ENCODE measurements at places on chromosomes 13 and 19.
A peak's percentile ranks its signal among the peaks of the same experiment; 100 is the strongest.

- DNase-seq: peak; percentile 89
These were observed 4.4 kb downstream of the FUZ start for GRCh38 chr19:49808711-49809159.

- no peak for DNase-seq
These were observed 532.5 kb downstream of the LMO7 start for GRCh38 chr13:76168661-76169060.

DNA sequence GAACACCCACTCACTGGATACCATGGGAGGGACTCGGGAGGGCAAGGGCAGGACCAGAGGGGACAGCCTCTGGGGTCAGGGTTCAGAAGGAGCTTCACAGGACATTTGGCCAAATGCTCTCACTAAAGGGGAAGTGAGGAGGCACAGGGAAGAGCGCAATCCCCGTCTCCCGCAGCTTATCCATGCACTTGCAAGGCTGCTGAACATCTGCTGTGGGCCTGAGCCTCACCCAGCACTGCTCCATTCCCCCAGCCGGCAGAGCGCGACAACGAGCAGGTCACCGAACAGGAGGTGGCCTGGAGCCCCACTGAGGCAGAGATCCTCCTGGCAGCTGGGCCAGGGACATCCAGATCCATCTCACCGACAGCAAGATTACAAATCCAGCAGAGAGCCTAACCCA, 23.3 kb downstream of the ELAVL1 start:
- no peak for DNase-seq

DNA sequence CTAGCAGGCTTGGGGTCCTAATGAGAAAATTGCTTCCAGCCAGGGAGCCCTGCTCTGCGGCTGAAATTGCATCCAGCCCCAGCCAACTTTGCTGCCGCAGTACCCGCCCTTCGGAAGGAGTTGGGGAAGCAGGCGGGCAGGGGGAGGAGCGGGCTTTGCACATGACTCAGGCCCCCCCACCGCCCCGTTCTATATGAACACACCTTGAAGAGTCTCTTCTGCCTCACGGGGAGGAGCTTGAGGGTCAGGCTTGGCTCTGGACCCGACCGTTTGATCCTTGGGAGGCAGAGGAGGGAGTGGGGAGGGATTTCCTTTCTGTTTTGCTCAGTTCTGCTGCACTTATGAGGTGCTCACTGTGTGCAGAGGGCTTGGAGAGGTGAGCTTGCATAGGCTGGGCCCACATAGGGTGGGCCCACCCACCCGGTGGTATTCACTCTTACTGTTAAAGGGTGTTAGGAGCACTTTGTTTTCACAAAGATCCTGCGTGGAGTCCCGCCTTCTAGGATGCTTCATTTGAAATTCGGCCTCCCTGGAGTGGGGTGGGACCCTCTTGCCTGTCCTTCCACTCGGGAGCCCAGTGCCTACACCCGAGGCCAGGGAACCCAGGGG, 46.5 kb downstream of the LYL1 start:
- DNase-seq: no peak

GRCh38 chr19:2507109-2507508, 31.2 kb downstream of the GADD45B start:
- DNase-seq: no peak

DNA sequence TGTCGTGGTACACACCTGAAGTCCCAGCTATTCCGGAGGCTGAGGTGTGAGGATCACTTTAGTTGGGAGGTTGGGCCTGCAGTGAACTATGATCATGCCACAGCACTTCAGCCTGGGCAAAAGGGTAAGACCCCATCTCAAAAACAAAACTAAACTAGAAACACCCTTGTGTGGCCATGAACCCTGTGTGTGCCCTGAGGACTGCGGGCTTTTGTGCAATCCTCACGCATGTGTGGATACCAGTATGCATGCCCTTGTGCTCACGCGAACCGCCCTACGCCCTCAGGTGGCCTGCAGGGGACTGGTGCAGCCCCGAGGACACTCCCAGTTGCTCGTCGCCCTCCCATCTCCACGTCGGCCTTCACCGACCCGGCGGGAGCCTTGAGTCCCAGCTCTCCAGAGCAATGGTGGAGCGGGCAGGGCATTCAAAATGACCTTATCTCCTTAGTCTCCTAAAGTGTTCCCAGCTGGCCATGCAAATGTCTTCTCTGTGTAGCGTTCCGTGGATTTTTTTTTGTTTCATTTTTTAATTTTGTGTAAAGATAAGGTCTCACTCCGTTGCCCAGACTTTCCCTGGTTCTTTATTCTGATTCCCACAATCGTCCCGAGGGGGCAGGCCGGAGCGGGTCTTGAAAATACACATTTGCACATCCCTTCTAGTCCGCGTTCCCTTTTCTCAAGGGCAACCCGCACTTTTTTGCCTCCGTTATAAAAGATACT, 868 bp upstream of the EGLN2 start:
- peak; percentile 50 for DNase-seq

GRCh38 chr13:103018556-103018955, 47.7 kb downstream of the SLC10A2 start:
- no peak for DNase-seq

DNA sequence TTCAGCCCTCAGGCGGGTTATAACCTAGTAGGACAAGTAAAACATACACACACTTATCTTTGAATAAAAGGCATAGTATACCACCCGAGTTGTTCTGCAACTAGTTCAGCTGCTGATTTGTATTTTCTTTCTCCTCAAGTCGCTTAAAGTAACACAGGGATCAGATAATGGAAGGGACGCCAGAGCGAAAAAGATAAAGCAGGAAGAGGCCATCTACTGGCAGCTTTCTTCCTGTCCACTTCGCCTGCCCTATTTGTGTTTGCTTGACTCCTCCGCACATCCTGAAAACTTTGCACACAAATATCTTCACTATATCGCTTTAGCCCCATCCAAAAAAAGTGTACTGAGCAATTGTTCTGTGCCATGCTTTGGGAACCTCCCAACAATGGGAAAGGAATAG, 238.0 kb upstream of the SOX21 start:
- DNase-seq: no peak

DNA sequence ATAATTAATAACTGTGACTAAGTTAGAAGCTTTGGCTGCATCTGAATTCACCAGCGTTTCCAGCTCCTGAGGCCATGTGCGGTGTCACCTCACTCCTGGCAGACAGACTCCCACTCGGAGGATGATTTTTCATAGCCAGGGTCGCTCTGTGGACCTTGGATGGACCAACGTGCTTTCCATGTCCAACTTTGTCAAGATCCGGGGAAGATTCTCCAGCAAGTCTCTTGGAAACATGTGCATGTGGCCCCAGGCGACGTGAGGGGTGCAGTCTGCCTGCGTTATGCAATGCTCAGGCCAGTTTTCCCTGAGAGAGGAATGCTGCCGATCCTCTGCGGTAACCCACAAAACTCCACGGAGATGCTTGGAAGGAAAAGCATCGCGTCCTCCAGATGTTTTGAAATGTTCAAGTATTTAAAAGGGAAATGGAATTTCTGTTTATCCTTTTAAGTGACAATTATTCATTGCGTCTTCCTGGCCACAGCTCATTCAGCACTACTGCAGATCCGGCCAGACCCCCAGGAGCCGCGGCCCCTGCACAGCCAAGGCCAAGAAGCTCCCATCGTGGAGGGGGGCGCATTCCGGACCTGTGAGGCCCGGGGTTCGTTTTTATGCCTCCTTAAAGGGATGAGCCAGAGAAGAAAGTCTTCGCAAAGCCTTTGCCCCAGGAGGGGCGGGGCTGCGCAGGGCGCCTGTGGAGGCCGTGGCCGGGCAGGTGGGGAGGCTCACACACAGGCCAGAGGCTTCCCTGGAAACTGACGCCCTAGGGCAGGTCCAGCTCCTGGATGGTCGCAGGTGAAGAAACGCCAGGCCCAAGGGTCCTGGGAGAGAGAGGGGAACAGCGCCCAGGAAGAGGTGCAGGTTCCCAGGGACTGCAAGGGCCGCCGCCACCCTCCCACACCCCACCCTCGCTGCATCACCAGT, 46.0 kb downstream of the C13orf46 start:
- no peak for DNase-seq

DNA sequence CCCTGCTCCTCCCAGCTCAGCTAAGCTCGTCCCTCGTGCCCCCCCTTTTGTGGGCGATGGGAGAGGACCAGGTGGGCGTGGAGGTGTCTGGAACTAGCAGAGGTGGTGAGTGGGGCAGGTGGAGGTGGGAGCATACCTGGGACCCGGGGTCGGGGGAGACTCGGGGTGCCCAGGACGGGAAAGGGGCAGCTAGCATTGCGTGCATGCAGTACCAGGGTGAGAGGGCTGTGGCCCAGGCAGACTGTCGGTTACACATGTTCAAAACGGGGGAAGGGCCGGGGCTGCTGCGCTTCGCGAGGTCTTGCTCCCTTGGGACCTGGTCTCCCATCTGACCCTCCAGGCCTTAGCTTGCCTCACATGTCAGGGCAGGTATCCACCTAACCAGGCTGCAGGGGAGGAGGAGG, 9.1 kb downstream of the TLE5 start:
- no peak for DNase-seq

DNA sequence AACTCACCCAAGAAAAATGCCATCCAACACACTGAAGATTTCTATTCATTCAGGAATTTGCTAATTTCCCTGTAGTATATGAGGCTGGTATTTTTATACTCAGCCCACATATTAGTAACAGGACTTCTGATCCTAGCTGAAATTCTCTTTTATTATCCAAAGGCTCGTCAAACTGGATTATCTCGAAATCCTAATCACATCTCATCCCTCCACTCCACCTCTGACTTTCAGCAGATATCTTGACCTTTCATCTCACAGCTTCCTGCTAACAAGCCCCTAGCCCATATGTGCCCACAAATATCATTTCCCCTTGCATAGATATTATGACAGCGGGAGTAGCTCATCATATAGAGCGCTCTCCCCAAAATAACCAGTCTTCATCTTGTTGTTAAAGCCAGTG, 279.7 kb downstream of the FGF14 start:
- no peak for DNase-seq

DNA sequence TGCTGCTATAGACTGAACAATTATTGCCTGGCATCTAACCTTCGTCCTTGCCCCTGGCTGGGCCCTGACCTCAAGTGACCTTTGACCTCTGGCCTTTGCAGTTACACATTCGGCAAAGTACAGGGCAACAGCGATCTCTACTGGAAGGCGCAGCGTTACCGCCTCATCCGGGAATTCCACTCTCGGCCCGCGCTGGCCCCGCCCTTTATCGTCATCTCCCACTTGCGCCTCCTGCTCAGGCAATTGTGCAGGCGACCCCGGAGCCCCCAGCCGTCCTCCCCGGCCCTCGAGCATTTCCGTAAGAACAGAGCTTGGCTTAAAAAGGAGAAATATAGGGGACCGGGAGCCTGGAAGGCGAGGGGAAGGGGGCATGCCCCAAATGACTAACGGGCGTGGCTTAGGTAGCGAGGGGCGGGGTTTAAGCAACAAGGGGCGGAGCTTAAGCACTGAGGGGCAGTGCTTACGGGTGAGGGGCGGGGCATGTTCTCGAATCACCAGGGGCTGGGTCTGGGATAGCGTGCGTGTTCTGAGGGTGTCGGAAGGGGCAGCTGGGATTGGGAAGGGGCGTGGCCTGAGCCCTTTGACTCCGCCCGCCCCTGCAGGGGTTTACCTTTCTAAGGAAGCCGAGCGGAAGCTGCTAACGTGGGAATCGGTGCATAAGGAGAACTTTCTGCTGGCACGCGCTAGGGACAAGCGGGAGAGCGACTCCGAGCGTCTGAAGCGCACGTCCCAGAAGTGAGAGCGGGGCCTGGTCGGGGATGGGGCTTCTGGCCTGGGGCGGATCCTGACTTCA, 52.7 kb downstream of the TRPM4 start:
- DNase-seq: no peak

- DNase-seq: no peak
These were observed 56.6 kb downstream of the COG3 start for GRCh38 chr13:45521297-45521696.

- no peak for DNase-seq
These were observed 53.9 kb downstream of the C13orf46 start for GRCh38 chr13:113919761-113920559.

- no peak for DNase-seq
These were observed 2.0 kb upstream of the CEBPA start for GRCh38 chr19:33304371-33304759.

DNA sequence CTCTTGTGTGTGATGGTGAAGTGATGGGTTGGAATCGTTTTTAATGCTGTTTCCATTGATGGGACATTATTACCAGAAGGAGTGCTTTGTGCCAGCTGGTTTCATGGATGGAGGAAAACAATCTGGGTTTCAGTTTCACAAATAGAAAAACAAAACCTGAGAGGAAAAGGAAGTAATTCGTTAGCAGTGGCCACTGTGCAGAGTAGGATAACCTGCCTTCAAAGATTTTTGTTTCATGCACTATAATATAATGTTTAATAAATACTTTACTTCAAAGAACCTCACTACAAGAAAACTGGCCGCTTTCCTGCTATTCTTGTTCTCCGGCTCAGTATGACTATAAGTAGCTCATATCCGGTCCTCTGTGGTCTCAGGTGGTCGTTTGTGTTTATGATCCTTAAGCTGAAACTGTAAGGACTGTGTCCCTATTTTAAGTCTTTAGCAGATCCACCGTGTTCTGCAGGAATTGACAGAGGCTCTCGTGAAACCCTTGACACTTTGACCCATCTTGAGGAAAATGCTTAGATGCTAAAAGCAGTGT, 104.7 kb downstream of the GGACT start:
- DNase-seq: peak; percentile 29

DNA sequence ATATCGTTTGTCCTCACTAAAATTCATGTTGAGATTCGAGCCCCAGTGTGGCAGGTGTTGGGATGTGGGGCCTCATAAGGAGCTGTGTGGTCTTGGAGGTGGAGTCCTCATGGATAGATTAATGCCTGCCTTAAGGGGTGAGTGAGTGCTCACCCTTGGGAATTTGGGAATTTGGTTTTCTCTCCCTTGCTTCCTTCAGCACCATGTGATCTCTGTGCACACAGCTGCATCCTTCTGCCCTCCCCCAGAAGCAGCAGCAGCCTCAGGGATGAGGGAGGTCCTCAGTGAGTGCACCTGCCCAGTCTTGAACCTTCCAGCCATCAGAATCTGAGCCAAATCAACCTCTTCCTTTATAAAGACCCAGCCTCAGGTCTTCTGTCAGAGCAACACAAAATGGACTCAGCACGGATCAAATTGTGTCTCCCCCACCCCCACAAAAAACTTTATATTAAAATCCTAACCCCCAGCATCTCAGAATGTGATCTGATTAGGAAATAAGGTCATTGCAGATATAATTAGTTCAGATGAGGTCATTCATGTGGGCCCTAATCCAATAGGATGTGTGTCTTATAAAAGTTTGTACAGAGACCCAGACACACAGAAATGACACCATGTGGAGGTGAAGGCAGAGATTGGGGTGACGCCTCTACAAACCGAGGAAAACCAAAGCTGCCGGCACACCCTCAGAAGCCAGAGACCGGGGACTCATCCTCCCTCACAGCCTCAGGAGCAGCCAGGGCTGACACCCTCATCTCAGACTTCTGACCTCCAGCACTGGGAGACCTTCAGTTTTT, 12.9 kb downstream of the CYTH2 start:
- DNase-seq: no peak

- no peak for DNase-seq
These were observed 72.5 kb downstream of the FREM2 start for GRCh38 chr13:38759390-38759789.

DNA sequence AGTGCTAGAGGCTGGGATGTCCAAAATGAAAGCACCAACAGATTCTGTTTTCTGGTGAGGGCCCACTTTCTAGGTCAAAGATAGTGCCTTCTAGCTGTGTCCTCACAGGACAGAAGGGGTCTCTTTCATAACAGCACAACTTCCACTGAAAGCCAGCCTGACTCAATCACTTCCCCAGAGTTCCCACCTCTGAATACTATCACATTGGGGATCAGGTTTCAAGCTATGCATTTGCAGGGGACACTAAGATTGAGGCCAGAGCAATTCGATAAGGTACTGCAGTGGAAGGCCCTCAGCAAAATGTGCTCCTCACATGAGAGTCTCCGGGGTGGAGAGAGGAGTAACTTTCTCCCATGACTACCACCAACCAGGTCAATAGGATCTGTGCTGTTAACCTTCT, 1501.5 kb downstream of the EFNB2 start:
- DNase-seq: no peak
